ENCODE measurements at places on chromosomes 5 and 9.

DNA sequence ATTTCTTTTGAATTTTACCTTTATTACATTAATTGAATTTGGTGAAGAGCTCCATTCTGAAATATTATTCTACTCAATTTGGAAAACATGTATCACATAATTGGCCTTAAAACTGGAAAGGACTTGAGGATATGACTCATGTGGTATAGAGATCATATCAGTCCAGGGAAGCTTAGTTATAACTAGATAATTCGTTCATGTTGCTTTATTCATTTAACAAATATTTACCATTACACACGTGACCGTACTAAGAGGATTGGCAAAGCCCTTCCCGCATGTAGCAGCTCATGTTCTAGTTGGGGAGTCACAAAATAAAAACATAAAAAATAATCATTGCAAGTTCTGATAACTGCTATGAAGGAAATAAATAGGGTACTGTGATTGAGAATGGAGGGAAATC lies 1816.5 kb downstream of the MAT2B start:
- no peak for DNase-seq

DNA sequence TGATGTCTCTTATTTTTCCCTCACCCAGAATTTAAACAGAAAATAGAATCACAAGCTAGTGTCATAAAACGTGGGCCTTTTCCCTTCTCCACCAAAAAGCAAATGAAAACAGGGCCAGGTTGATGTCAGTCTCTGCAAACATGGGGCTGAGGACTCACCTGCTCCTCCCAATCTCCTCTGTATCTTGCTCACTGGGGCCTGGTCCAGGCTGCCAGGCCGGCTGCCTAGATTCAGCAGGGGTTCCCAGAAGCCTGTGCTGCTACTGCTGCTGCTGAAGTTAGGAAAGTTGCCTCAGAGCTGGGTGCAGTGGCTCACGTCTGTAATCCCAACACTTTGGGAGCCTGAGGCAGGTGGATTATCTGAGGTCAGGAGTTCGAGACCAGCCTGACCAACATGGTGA lies 84.3 kb downstream of the PCDH1 start:
- no peak for DNase-seq

DNA sequence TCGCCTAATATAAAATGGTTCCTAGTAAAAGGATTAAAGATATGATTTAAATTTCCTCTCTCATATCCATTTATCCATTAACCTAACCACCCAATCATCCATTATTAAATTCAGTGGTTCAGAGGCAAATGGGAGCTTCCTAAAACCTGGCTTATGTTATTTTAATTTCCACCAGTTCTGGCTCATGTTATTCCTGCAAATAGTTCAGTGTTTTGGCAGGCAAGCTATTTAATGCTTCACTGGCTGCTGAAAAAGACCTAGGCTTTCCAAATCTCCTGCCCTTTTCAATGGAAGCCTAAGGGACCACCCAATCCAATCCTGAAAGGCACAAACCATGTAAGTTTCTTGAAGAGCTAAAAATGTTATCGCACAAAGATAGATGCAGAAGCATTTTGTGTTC lies 52.3 kb downstream of the POC5 start:
- DNase-seq, result no peak

DNA sequence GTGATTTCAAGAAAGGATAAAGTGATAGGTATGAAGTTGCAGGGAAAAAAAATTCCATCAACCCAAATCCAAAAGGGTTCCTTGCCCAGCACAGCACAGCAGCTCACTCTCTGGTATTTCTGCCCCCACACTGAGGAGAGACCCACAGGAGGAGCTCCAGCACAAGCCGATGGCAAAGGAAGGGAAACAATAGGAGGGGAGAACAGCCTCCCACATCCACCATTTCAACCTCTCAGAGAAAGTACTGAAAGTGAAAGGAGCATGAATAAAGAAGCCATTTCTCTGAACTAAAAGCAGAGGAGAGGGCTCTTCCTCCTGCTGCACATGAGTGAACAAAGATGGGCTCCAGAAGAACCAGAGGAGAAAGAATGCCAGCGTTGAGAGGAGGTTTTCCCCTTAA lies 54.9 kb upstream of the ZSWIM6 start:
- no peak for DNase-seq

- DNase-seq, result no peak
These were observed 25.6 kb downstream of the TGFBI start for GRCh38 chr5:136054142-136055019.

DNA sequence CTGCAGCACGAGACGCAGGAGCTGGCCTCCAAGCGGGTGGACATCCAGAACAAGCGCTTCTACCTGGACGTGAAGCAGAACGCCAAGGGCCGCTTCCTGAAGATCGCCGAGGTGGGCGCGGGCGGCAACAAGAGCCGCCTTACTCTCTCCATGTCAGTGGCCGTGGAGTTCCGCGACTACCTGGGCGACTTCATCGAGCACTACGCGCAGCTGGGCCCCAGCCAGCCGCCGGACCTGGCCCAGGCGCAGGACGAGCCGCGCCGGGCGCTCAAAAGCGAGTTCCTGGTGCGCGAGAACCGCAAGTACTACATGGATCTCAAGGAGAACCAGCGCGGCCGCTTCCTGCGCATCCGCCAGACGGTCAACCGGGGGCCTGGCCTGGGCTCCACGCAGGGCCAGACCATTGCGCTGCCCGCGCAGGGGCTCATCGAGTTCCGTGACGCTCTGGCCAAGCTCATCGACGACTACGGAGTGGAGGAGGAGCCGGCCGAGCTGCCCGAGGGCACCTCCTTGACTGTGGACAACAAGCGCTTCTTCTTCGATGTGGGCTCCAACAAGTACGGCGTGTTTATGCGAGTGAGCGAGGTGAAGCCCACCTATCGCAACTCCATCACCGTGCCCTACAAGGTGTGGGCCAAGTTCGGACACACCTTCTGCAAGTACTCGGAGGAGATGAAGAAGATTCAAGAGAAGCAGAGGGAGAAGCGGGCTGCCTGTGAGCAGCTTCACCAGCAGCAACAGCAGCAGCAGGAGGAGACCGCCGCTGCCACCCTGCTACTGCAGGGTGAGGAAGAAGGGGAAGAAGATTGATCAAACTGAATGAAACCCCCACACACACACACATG lies 654 bp downstream of the PURA start:
- DNase-seq, result peak; percentile 11

GRCh38 chr9:123542435-123543225 lies 186.6 kb downstream of the CRB2 start:
- DNase-seq, result no peak

- peak; percentile 22 for DNase-seq
These were observed 30.2 kb downstream of the EFCAB9 start for GRCh38 chr5:172223901-172224873.

- DNase-seq, result no peak
These were observed 71.7 kb downstream of the NR2F1 start for GRCh38 chr5:93654676-93655075.

DNA sequence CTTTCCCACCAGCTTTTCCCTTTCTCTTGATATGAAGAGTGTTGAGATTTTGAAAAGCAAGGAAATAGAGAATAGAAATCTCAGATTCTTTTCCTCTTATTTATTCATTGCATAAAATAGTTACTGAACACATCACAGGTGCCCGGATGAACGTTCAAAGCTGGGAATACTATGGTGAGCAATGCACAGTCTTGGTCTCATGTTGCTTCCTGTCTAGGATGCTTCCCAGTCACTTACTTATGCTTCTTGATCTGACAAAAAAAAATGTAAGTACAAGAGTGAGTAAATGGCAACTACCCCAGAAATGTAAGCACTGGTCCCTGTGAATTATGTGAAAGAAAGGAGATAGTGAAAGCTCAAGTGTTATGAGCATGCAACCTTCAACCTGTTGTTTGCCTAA lies 153.5 kb upstream of the S1PR3 start:
- DNase-seq, result no peak

GRCh38 chr5:176847726-176848290 lies 37.4 kb downstream of the UNC5A start:
- DNase-seq, result no peak

- DNase-seq, result no peak
These were observed 374.9 kb downstream of the PSAT1 start for GRCh38 chr9:78671785-78672184.

DNA sequence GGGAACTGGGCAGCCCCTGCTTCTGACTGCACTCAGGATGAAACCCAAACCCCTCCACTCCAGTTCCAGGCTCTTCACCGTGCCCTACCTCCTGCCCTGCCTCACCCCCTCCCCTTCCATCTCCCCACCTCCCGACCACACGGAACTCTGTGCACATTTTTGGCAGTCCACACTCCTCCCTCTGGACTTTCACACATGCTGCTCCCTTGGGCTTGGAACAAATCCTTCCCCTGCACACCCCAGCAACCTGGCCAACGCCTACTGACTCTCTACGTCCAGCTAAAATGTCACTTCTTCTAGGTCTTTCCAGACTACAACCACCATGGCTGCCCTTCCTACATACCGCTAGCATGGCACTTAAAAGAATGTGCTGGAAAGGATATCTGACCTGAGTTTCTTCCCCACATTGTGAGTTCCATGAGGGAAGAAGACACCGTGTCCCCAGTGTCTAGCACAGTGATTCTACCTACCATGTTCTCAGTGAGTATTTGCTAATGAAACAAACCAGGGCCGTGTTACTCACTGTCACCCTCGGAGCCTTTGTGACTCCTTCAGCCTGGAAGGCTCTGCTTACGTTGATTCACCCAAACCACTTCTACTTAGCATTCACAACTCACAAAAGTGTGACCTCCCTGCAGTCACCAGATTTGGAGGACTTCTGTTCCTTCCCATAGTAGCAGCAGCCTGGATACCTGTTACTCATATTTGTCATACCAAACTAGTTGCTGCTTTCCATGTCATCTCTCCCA lies 18.7 kb downstream of the RETREG1 start:
- no peak for DNase-seq

- no peak for DNase-seq
These were observed 1.3 kb downstream of the MACIR start for GRCh38 chr5:103259705-103260355.

GRCh38 chr5:129367883-129368282 lies 92.2 kb upstream of the ADAMTS19 start:
- DNase-seq, result no peak

DNA sequence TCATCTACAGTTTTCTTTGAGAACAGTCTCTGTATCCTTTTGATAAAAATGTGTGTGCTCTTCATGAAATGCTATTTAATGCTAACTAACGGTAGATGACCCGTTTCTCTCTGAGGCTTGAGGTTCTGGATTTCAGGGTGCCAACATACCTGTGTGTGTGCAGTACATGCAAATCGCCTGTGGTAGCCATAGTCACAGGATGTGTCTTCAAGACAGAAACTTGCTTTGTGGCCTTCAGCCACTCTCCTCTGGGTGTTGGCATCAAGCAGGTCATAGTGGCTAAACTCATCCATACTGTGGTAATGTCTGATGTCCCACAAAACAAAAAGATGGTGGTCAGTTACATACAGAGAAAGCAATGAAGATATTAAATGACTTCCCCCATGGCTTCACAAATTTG lies 4.2 kb downstream of the LOX start:
- no peak for DNase-seq

GRCh38 chr9:89760123-89760522 lies 155.3 kb downstream of the GADD45G start:
- DNase-seq, result no peak

GRCh38 chr5:7805379-7805778 lies 45.6 kb downstream of the CFAP90 start:
- DNase-seq, result no peak

GRCh38 chr9:128835246-128836210 lies 5.9 kb upstream of the SPOUT1 start:
- no peak for DNase-seq

DNA sequence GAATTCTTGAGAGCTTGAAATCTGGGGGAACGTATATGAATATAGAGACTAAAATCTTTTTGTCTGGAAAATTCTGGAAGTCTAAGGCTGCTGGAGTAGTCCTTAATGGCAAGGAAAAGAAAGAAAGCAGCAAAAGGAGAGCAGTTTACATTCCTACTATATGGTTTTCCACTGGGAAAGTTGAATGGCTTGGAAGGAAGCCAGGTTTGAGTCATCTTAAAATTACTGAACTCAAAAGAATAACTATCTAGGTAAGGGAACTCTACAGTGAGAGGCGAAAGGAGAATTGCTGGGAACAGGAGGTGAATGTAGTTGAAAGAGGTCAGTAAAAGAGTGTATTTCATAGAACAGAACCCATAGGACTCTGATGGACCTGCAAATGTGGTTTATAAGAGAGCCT lies 258.1 kb upstream of the EDIL3 start:
- no peak for DNase-seq

DNA sequence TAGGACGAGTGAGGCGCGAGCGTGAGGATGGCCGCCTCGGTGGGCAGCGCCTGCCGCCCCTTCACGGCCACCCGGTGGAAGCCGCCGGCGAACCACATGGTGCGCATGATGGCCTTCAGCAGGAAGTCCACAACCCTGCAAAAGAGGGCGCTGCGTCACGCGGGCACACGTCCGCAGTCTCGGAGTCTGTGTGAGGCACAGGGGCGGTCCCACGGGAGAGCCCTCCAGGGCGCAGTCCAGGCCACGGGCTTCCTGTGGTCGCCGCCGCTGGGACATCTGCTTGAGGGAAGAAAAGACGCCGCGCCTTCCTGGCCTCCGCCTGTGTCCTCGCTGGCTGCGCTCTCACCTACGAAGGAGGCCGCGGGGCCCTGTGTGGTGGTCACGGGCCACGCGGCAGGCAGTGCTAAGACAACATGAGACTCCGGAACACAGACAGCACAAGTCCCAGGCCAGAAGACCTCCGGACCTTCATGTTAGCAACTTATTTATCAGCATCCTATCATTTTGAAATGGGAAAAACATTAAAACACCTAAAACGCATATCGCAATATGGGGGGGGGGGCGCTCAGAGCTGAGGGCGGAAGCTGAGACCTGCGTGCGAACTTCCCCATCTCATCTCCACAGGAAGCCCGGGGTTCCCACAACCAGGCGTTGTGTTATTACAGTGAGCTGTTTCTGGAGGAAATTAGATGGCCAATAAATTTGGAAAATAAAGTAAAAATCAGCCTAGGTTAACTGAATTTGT lies 28.8 kb downstream of the LPCAT1 start:
- DNase-seq, result no peak

GRCh38 chr5:67515020-67515689 lies 318.6 kb upstream of the CD180 start:
- DNase-seq, result no peak

GRCh38 chr5:81717226-81717625 lies 33.7 kb downstream of the SSBP2 start:
- DNase-seq, result no peak

DNA sequence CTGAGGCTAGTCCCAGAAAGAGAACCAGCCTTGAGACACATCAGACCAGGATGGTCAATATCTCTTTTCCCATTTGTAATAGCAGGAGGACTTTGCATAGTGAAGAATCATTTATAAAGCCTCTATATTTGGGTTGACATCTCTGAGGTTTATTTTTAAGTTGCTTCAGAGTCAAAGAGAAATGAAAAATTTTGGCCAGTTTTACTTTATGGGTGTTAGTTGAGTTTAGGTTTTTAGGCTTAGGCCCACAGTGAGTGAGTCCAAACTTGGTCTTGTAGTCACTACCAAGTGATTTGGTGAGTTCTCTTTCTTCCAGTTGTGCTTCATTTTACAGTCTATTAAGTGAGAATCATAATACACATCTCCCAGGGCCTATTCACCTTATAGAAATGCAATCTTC lies 5.3 kb upstream of the MEF2C start:
- no peak for DNase-seq

GRCh38 chr5:157221959-157222358 lies 41.3 kb downstream of the ITK start:
- DNase-seq, result no peak

- DNase-seq, result no peak
These were observed 8.3 kb downstream of the TMEM250 start for GRCh38 chr9:136110082-136111061.
